Stimulated activated CD4-positive, alpha-beta T cell treated with anti-CD3 and anti-CD28 coated beads, Interleukin-2, amount 100 ng/mL, for 48 hours (primary cell): ENCODE measurements at places on chromosomes 3 and 15.
A peak's percentile ranks its signal among the peaks of the same experiment; 100 is the strongest.

GRCh38 chr3:32420126-32421038 lies 28.7 kb downstream of the CMTM7 start:
- DNase-seq = no peak

DNA sequence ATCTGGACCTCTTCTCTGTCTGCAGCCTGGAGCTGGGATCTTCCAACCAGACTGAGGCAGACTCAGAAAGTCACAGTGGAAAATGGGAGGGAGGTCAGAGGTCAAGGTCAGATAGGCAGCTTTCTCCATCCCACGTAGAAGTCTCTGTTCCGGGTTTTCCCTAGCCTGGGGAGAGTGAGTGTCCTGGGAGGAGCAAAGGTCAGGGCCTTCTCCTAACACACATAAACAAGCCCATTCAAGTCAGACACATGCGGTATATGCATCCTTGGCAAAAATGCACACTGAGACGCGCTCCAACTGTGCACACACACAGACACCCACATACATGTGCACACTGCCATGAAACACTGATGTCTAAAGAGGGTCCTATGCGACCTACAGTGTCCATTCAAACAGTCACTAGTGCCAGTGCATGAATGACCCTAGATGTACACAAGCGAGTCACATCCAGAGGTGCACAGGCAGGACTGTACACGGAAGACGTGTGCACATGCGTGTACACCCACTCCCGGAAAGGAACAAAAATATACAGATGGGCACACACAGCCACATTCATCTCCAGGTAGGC lies 681 bp downstream of the TWF2 start:
- no peak for DNase-seq

DNA sequence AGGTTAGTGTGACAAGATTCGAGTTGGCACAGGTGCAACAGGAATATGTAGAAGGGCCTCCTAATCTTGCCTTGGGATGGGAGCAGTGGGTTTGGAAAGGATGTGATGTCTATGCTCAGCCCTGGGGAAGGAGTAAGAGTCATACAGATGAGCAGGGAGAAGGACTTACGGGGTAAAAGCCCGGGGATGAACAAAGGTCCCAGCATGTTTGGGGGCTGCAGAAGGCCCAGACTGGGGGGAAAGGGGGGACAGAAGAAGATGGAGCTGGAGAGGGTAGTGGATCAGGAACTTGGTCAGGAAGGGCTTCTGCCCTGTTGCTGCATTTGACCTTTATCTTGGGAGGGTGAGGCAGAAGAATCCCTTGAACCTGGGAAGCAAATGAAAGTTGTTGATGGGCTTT lies 240.1 kb upstream of the ST8SIA2 start:
- no peak for DNase-seq

GRCh38 chr3:36380221-36381031 lies at the start of gene STAC:
TSS of gene STAC (plus strand) at chr3:36380504. CDS start at chr3:36380644, 140 bp downstream.
- no peak for DNase-seq

DNA sequence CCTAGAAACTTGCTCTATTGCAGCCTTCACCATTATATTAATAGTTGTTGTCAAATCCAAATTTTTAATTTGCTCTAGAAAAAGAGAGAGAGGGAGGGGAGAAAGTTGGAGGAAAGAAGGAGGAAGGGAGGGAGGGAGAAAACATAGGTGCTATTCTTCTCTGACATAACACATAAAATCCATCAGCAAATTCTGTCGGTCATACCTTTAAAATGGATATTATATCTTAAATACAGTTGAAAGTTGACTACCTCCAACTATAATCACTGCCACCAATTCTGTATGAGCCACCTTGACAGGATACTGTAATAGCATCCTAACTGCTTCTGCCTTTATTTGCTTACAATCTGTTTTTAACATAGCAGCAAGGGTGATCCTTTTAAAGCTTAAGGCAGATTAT lies 314.7 kb upstream of the ALCAM start:
- no peak for DNase-seq

- DNase-seq = no peak
Measured at GRCh38 chr3:59540696-59541095, 490.9 kb upstream of the CFAP20DC start.

GRCh38 chr15:63192619-63193206 lies 3.3 kb downstream of the RAB8B start:
- DNase-seq = peak; percentile 30

- no peak for DNase-seq
Measured at GRCh38 chr3:168029705-168030104, 66.0 kb downstream of the GOLIM4 start.

GRCh38 chr3:70580021-70580420 lies 267.6 kb upstream of the MDFIC2 start:
- no peak for DNase-seq

DNA sequence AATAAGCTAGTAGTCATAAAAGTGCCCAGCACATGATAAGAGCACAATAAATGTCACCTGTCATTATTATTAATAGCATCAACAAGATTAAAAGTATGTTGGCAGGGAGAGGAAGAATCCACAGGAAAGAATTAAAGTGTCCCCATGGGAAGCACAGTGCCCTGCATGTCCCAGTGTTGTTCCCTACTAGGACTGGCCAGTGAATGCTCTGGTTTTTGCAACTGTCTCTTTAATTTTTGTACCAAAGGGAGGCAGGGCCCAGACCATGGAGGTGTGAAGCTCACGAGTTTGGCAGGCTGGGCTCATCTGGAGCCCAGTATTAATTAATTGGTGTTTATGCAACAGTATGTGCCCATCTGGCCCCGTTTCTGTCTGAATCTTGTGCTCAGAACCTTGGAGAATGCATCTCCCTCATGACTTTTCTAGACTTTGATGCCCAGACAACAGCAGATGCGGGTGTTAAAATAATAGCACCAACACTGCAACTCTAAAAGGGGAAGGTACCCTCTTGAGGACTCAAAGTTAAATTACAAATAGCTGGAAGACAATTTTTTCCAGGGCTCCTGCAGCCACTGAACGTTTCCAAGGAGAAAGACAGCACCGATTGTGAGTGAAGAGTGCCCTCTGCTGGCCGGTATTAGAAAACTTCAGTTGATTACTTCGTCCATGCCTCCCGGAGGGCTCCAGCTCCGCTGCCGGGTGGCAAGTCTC lies 71.9 kb upstream of the SPATA12 start:
- DNase-seq = peak; percentile 79

- no peak for DNase-seq
Measured at GRCh38 chr15:72169236-72169920, 28.2 kb downstream of the GRAMD2A start.

DNA sequence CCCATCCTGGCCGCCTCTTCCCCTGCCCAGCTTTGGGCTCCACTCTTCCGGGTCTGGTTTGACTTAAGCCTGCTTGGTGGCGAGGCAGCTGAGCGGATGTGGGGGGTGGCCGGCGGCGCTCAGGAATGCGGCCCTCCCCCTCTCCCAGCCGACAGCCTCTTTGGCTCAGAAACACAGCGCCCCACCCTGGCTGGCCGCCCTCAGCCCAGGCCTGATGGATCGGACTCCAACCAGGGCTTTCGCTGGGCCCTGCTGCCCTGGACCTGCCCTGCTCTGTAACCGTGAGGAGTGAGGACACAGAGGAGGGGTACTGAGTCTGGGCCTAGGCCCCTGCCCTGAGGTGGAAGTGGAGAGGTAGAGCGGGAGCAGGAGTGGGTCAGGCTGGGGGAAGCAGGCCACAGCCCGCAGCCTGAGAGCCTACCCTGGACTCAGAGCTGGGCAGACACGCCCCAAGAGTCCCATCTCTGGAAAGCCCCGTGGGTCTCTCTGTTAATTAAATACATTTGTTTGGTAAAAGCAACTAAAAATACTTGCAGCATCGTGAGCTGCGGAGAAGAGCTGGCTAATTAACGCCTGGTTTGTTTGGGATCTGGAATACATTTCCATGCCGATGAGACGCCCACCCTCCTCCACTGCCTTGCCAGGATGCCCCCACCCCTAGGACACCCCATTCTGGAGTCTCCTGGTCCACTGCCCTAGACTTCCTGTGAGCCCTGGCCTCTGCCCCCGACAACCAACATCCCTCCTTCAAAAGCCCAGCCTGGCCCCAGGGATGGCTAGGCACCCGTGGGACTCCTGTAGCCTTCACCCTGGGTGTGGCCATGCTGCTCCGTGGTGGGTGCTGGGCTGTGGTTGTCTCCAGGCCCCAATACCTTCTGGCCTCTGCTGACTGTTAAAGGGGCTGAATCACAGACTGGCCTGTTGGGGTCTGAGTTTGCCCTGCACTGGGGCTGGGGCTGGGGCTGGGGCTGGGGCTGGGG lies 19.6 kb downstream of the PLXNA1 start:
- DNase-seq = no peak

DNA sequence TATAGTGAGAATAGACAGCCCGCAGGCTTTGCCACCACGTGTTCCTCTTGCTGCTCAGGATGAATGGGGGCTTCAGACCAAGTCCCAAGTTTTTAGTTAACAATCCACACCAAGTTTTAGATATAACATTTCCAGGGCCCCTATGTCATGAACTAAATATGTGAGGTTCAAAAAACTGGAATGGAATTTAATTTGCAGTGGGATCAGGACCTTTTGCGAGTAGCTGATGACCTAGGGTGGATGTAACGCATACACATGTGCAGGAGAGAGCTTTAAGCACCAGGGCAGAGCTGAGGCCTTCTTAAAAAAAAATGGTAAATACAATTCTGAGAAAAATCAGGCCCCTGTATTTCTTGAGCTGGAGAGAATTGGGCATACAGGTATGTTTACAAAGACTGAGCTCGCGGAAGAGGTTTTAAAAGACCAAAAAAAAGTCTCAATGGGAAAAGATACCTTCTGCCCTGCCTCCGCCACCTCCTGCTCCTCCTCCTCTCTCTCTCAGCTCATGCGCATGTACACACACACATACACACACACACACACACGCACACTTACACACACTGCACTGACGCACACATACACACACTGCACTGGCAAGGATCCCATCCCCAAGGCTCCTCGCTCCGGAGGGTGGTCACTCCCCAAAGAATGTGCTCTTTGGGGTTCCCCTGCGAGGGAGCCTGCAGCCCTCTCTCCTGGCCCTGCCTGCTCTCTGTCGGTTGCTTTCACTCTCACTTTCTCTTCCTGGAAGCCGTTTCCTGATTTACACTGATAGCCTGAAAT lies 48.2 kb upstream of the IGF1R start:
- DNase-seq = peak; percentile 8

DNA sequence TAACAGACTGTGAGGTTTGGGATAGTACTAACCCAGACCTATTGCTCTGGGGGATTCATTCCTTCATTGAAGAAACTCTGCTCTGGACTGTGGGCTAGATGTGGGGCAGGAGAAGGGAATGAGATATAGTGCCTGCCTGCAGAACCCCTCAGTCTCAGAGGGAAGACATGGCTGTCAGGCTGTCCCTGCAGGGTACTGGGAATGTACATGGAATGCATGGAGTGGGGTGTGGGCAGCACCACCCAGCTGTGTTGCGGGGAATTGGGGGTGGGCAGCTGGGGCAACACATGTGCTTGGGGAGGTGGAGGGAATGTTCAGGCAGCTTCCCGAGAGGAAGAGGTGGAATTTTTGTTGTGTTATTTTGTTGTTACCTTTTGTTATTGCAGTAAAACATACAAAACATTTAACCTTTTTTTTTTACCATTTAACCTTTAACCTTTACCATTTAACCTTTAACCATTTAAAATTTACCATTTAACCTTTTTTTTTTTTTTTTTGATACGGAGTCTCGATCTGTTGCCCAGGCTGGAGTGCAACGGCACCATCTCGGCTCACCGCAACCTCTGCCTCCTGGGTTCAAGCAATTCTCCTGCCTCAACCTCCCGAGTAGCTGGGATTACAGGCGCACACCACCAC lies 7.3 kb downstream of the PAQR5 start:
- DNase-seq = no peak

GRCh38 chr3:35936571-35936970 lies 297.2 kb downstream of the ARPP21 start:
- DNase-seq = no peak

DNA sequence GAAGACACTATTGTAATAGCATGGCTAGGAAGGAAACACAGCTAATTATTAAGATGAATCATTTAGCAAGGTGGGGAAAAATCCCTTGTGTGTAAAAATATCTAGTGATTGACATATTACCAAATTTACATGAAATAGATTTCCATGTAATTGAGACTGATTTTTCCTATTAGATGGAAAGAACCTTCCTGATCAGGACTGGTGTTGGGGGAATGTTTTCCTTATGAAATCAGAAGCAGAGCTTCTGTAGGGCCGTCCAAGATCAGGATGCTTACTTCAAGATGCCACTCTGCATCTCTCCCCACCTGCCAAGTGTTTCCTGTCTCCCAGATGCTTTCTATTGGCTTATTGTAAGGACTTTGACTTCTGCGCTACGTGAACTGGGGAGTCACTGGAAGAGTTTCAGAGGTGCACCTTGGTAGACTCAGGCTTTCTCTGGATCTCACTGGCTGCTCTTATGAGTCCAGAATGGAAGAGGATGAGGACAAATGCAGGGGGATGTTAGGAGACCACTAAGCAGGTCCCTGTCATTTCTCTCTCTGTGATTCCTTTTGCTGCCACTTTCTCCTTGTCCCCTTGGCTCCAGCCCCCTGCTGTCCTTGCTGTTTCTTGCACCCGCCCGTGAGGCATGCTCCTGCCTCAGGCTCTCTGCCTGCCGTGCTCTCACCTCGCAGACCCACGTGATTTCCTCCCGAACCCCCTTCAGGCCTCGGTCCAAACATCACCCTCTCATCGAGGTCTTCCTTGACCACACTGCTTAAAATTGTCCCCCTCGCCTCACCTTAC lies 30.1 kb downstream of the BTD start:
- no peak for DNase-seq

DNA sequence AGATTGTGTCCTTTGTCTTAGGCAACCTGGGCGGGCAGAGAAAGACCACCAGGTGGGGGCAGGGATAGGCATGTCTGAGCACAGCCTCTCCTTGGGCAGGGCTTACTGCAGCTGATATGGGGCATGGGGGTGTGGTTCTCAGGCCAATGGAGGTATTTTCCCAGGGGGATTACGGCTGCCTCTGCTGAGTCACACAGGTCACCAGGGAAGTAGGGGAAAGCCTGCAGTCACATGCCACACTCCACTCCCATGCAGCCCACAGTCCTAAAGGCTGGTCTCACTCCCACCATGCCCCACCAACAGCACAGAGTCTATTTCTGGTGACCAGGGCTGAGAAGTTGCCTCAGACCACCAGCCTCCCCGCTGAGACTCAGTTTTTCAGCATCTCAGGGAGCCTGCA lies 466.4 kb downstream of the DIPK2A start:
- DNase-seq = no peak

DNA sequence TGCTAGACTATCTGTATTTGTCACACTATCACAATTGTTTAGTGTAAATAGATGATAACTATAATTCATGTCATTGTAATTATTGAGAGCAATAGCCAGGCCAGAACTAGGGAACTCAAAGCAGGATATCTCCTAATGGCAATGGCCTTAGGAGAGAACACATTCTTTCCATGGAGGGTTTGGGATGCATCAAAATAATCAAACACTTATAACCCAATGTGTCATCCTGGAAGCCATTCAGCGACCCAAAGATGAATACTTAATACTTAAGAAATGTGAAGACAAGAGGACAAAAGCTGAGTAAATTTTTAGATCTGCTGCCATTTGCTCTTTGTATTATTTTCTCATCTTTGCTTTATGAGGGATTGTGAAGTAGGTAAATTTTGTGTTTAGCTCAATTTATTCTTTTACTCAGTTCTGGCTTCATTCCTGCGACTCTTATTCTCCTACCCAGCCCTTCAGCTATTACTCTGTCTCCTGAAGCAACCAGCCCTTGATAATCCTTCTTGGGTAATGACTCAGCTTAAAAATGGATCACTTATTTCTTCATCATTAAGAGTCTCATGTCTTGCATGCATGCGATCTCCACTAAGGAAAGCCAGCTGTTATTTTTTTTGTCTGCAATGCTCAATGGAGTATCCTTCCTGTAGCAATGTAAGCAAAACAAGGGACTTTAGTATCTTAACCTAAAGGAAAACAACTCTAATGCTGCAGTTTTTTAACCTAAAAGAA lies 2.0 kb downstream of the OR4F15 start:
- DNase-seq = no peak

- no peak for DNase-seq
Measured at GRCh38 chr3:179769411-179770247, 116.8 kb downstream of the USP13 start.
